ENCODE measurements at places on chromosomes 11 and 22. TPM values are rescaled to one million over a fixed set of nuclear protein-coding genes. Genes with fewer than 3 reads are reported as not detected.

Gene SCO2
- not detected for total RNA-seq

Gene RTN4RL2
- total RNA-seq, result 1.1 TPM

- no peaks in the 10 kb centered on the region for H3K27me3 ChIP-seq
- H3K36me3 ChIP-seq, result no peaks in the 10 kb centered on the region
- no peak overlapping the region for H3K4me3 ChIP-seq
- H3K27ac ChIP-seq, result no peak overlapping the region
Observed at GRCh38 chr11:72439455-72439854, 5.1 kb upstream of the CLPB start.

Gene PLAAT2
- not detected for total RNA-seq

Gene LINC01488
- total RNA-seq, result not detected

Gene BANF1
- 47.3 TPM for total RNA-seq

DNA sequence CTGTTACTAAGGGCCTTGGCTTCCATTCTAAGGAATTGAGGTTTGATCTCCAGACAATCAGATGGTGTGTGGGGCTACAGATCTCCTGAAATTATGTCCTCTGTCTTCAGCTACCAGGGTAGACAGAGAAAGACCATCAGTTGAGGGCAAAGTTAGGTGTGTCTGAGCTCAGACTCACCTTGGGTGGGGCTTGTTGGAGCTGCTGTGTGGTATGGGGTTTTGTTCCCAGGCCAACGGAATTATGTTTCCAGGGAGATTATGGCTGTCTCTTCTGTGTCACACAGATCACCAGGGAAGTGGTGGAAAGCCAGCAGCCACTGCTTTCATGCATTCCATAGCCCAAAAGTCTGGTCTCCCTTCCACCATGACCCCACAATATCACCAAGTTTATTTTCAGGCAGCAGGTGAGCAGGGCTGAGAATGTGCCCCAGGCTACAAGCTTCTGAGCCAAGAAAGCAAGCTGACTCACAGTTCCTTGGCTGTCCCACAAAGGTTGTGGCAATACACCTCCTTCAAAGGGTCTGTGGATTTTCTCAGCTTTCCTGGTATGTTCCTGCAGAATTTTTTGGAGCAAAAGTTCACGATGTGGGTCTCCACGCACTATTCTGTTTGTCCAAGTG, 714.9 kb downstream of the LUZP2 start:
- H3K4me1 ChIP-seq, result no peaks in the 10 kb centered on the region
- H3K4me3 ChIP-seq, result no peak overlapping the region

Gene BATF2
- total RNA-seq, result 3.5 TPM

Gene MMP8
- not detected for total RNA-seq

DNA sequence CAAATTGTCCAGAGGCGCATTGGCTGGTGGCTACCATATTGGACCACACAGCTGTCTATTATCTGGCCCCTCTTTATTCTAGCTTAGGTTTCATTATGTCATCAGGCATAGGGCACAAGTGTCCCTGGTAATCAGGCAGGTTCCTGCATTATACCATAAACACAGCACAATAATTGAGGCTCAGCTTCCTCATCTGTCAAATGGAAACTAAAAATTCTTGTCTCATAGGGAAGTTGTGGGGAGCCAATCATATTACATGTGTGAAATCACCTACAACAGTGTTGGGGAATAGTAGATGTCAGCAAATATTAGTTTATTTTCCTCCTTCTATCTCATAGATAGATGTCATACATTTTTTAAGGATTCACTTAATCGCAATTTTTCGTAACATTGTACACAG, 231.0 kb upstream of the SORL1-AS1 start:
- peak; percentile 53 for DNase-seq
- no peaks in the 10 kb centered on the region for H3K36me3 ChIP-seq
- no peak overlapping the region for H3K27ac ChIP-seq
- H3K4me3 ChIP-seq, result no peak overlapping the region

Gene RIMBP3C
- total RNA-seq, result not detected

GRCh38 chr11:84396521-84396920, 1110.4 kb upstream of the CCDC90B start:
- no peaks in the 10 kb centered on the region for H3K4me1 ChIP-seq
- no peaks in the 10 kb centered on the region for H3K27me3 ChIP-seq
- H3K27ac ChIP-seq, result no peak overlapping the region
- H3K36me3 ChIP-seq, result no peaks in the 10 kb centered on the region

Gene ASCL2
- 0.32 TPM for total RNA-seq

DNA sequence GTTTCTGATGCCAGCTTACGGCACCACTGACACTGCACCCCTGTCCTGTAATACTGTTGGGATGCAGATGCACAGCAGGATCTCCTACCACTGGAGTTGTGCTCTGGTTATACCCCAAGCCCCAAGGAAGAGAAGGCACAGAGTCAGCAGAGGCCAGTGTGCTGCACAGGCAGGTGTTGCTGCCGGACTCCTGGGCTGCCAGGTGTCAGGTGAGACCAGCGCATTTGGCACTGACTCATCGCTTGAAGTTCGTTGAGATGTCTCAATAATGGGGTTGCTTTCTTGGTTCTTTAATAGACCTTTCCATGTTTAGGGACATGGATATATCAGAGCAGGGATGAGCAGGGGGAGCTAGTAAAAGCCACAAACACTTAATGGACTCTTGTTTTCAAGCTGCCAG, 75.7 kb upstream of the TTC12 start:
- peaks cover 13% of the 10 kb centered on the region for H3K36me3 ChIP-seq
- H3K4me1 ChIP-seq, result peaks cover 34% of the 10 kb centered on the region
- H3K27ac ChIP-seq, result no peak overlapping the region
- peak; percentile 64 for DNase-seq

Gene HTR3B
- total RNA-seq, result not detected

Gene TRPM5
- not detected for total RNA-seq

DNA sequence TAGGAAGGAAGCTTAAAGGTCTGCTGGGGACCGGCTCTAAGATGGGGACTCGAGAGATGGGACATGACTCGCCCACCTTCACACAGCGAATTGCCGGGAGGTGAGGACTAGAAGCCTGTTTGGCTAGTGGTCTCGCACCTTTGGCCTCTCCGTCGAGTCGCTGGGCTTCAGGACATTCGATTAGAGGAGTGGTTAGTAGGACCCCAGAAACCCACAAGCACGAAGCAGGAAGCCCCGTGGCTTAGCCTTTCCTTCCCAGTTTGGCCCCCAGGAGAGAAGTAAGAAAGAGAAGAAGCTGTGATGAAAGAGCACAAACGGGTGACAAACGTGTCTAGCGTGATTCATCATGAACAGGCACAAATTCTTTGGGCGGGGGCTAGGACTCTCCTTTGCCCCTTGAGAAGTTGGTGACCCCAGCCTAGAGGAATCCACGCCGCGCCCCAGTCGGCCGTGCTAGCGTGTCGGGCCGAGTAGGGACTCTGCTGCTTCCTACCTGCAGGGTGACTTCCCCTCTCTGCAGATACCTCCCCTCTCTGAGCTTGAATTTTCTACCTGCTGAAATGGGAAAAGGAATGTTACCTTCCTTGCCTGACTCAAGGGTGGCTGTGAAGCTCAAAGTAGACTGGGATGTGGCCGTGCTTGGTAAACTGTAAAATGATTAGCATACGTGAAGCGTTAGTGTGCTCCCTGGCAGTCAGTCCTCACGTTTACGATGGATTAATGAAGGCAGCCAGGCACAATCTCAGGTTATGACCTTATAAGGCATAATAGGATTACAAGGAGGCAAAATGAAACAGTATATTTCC, 1.1 kb upstream of the ADM start:
- DNase-seq, result peak; percentile 92
- no peaks in the 10 kb centered on the region for H3K36me3 ChIP-seq
- peak overlapping the region; percentile 94 for H3K27ac ChIP-seq
- peaks cover 62% of the 10 kb centered on the region for H3K4me1 ChIP-seq

GRCh38 chr22:27399161-27399560, 402.4 kb downstream of the MN1 start:
- no peak overlapping the region for H3K4me3 ChIP-seq
- peaks cover 10% of the 10 kb centered on the region for H3K4me1 ChIP-seq
- no peak for DNase-seq
- H3K36me3 ChIP-seq, result no peaks in the 10 kb centered on the region
- H3K27me3 ChIP-seq, result peaks cover 11% of the 10 kb centered on the region

- no peak overlapping the region for H3K27ac ChIP-seq
- H3K4me1 ChIP-seq, result no peaks in the 10 kb centered on the region
- no peaks in the 10 kb centered on the region for H3K27me3 ChIP-seq
- no peaks in the 10 kb centered on the region for H3K36me3 ChIP-seq
- H3K4me3 ChIP-seq, result no peak overlapping the region
- no peak for DNase-seq
Observed at GRCh38 chr11:102534261-102534872, 3.8 kb upstream of the MMP7 start.

DNA sequence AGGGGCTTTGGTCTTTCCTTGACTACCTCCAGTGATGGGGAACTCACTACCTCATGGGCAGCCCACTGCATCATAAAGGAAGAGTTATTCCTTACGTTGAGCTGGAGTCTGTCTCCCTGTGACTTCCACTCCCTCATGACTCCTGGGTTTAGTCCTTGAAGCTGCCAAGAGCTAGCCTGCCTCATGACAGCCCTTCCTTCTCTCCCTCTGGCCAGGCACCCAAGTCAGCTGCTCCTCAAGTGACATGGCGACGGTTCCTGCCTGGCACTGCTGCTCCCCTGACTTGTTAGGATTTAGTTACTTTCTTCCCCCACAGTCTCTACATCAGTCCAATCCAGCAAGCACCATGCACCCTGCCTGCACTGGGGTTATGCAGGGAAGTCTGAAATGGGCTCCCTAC, 196.1 kb upstream of the TBCEL start:
- no peaks in the 10 kb centered on the region for H3K4me1 ChIP-seq
- no peak overlapping the region for H3K27ac ChIP-seq
- no peaks in the 10 kb centered on the region for H3K36me3 ChIP-seq

DNA sequence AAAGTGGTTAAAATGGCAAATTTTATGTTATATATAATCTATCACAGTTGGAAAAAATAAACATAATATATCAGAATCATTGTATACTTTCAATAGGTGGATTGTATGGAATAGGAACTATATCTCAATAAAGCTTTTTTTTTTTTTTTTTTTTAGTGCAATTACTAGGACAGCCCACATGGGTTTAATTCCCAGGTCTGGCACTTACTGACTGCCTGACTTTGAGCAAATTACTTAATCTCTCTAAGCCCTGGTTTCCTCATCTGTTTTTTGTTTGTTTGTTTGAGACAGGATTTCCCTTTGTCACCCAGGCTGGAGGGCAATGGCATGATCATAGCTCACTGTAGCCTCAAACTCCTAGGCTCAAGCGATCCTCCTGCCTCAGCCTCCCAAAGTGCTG, 26.1 kb upstream of the BAIAP2L2 start:
- peaks cover under 1% of the 10 kb centered on the region for H3K4me1 ChIP-seq
- DNase-seq, result no peak
- H3K36me3 ChIP-seq, result peaks cover 50% of the 10 kb centered on the region
- H3K27me3 ChIP-seq, result no peaks in the 10 kb centered on the region
- no peak overlapping the region for H3K4me3 ChIP-seq
- H3K27ac ChIP-seq, result no peak overlapping the region

Gene KCNJ4
- not detected for total RNA-seq

- no peak overlapping the region for H3K27ac ChIP-seq
- DNase-seq, result no peak
- H3K36me3 ChIP-seq, result no peaks in the 10 kb centered on the region
- H3K4me3 ChIP-seq, result no peak overlapping the region
- H3K4me1 ChIP-seq, result no peaks in the 10 kb centered on the region
- H3K27me3 ChIP-seq, result no peaks in the 10 kb centered on the region
Observed at GRCh38 chr22:47997052-47997590, 1234.7 kb downstream of the TBC1D22A start.

Gene SHISA8
- total RNA-seq, result 0.83 TPM

GRCh38 chr11:44189986-44190882, 94.8 kb downstream of the EXT2 start:
- H3K27ac ChIP-seq, result no peak overlapping the region
- DNase-seq, result no peak
- H3K4me1 ChIP-seq, result no peaks in the 10 kb centered on the region
- peaks cover 9% of the 10 kb centered on the region for H3K36me3 ChIP-seq
- no peaks in the 10 kb centered on the region for H3K27me3 ChIP-seq

DNA sequence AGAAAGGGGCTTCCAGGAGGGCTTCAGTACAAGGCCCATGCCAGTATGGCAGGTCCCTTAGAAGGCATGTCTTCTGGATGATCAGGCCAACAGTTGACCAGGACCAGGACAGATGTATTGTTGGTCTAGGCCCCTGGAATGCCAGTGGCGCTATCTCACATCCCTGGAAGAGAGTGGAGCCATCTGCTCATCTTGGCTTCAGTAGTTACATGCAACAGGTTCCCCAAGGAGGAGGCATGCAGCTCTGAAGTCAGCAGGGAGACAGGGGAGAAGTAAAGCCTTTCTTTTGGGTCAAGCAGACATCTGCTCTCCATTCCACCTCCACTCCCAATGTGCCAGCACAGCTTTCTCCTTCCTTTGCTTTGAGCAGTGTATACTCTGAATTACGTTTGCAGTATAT, 244.1 kb downstream of the KIRREL3 start:
- no peak overlapping the region for H3K4me3 ChIP-seq
- no peaks in the 10 kb centered on the region for H3K27me3 ChIP-seq
- H3K4me1 ChIP-seq, result no peaks in the 10 kb centered on the region
- H3K36me3 ChIP-seq, result no peaks in the 10 kb centered on the region
- no peak for DNase-seq
- no peak overlapping the region for H3K27ac ChIP-seq

GRCh38 chr11:126189109-126189929, 22.1 kb downstream of the RPUSD4 start:
- H3K4me3 ChIP-seq, result no peak overlapping the region
- no peaks in the 10 kb centered on the region for H3K36me3 ChIP-seq
- H3K27me3 ChIP-seq, result no peaks in the 10 kb centered on the region
- no peaks in the 10 kb centered on the region for H3K4me1 ChIP-seq
- no peak overlapping the region for H3K27ac ChIP-seq

GRCh38 chr11:73622926-73623593, 23.3 kb upstream of the PLEKHB1 start:
- no peaks in the 10 kb centered on the region for H3K36me3 ChIP-seq
- peaks cover 8% of the 10 kb centered on the region for H3K4me1 ChIP-seq
- no peak for DNase-seq
- no peak overlapping the region for H3K4me3 ChIP-seq
- peaks cover 30% of the 10 kb centered on the region for H3K27me3 ChIP-seq

GRCh38 chr11:133966921-133967598, 10.3 kb upstream of the IGSF9B start:
- no peaks in the 10 kb centered on the region for H3K27me3 ChIP-seq
- DNase-seq, result no peak
- H3K27ac ChIP-seq, result peak overlapping the region; percentile 81
- H3K4me1 ChIP-seq, result peaks cover 50% of the 10 kb centered on the region
- peak overlapping the region; percentile 34 for H3K4me3 ChIP-seq
- no peaks in the 10 kb centered on the region for H3K36me3 ChIP-seq

DNA sequence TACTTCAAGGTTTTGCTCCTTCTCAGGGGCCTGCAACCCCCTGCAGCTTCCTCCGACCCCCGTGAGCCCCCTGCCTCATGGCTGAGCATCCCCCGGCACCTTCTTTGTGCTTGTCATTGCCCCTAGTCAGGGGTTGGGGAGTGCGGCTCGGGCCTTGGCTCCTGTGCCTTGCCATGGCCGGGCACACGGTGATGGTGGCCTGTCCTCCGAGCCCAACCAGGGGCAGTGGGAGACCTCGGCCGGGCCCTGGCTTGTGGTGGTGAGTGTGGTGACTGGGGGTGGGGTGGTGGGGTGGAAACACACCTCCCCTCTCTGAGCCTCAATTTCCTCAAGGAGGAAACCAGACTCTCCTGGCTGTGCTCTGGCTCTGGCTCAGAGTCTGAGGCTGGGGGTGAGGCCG, 1.5 kb upstream of the MRGPRG start:
- H3K4me3 ChIP-seq, result no peak overlapping the region
- peaks cover 7% of the 10 kb centered on the region for H3K4me1 ChIP-seq
- no peaks in the 10 kb centered on the region for H3K36me3 ChIP-seq

- no peaks in the 10 kb centered on the region for H3K27me3 ChIP-seq
- no peaks in the 10 kb centered on the region for H3K4me1 ChIP-seq
- no peak overlapping the region for H3K27ac ChIP-seq
- DNase-seq, result no peak
- no peak overlapping the region for H3K4me3 ChIP-seq
Observed at GRCh38 chr22:39940757-39941305, 19.4 kb upstream of the TMA7B start.
